ENCODE measurements at places on chromosomes 7 and 10.

- no peak for DNase-seq
Measured at GRCh38 chr10:99123851-99124250, 111.8 kb downstream of the HPSE2 start.

GRCh38 chr10:122164023-122164601, 107.0 kb upstream of the BTBD16 start:
- DNase-seq: no peak

DNA sequence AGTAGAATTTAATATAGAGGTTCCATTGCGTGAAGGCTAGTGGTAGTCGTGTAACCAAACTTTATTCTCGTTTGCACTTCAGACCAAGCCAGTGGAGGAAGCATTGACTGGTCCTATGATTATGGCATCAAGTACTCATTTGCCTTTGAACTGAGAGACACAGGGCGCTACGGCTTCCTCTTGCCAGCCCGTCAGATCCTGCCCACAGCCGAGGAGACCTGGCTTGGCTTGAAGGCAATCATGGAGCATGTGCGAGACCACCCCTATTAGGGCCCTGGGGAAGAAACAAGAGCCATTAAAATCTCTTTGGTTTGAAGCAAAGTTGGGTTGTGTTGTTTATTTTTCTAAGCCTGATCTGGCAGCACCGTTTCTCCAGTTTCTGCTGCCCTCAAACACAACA, 3.5 kb upstream of the CPA4 start:
- no peak for DNase-seq

DNA sequence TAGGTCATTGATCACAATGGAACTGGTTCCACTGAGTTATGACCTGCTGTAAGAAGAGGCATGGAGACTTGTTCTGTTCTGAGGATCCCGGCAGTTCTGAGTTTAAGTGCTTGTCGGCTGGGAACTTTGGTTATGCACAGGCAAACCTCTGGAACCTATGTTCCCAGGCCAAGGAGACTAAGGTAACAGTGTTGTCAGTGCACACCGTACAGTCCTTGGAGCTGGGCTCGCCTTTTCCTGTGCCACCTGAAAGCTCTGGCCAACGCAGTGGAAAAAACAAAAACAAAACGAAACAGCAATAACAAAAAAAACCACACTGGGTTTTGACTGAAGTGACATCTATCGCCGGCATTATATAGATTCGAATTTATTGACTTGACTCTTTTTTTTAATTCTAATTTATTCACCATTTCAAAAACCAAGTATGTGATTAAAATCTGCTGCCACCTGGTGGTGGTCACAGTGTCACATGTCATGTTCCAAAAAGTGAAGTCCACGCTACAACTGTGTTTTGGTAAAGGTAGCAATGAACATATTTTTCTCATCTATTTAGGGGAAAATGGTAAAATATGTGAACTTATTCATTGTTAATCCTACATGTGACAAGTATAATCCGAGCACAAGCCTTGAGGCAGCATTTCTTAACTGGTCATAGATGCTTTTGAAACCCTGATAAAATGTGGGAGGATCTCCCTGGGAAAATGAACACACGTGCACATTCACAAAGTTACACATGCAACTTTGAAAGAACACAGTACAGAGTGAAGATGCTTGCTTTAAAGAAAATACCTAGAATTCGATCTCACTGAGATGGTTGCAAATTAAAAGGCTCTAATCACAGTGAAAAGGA, 113.8 kb upstream of the PPP2R2D start:
- DNase-seq: peak; percentile 24

DNA sequence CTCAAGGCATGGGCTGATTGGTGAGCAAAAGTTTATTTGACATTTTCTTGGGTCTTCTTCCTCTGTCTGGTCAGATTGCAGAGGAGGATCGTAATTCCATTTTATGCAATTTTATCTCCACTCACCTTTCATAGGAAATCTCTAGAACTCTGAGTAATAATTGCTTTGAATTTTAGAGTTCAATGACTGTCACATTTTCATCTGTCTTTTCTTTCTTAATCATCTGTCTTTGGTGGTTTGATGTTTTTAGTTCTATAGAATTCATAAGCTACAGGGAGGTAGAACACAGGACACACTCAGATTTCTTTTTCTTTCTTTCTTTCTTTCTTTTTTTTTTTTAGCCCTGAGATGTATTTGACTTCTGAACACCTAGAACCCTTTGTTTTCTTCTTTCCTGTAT, 11.6 kb downstream of the GATA3 start:
- DNase-seq: no peak

GRCh38 chr7:155815332-155816191, 3.3 kb upstream of the SHH start:
- DNase-seq: peak; percentile 66

DNA sequence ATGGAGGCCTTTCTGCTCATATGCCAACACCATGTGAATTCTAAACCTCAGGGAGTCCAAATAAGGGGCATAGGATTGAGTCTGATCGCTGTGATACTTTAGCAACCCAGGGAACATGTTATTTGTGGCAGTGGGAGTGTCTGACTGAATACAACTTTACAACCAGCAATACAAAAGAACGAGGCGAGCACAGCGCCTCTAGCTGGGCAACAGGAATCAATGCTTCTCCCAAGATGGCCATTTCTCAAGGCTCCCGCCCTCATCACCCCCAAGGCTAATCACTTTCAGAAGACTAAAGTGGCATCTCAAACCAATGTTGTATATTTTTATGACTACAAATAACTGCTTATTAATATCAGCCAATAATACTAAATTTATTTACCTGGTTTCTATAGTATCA, 28.1 kb downstream of the YWHAG start:
- no peak for DNase-seq

- DNase-seq: no peak
Measured at GRCh38 chr7:37337522-37337921, 111.1 kb downstream of the ELMO1 start.

DNA sequence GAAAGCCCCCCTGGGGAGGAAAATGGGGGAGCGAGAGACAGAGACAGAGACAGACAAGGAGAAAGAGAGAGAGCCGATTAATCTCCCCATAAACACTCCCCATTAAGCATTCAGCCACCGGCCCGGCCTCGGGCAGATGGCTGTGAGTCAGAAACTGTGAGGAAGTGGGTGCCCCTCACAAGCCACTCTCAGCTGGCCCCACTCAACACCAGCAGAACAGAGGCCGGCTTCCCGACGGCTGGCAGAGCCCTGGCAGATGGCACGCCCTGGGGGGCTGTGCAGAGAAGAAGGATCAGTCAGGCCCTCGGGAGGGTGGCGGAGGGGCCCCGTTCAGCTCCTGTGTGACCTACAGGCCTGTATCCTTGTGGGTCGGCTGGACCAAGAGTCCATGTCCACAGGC, 41.2 kb downstream of the CAMK2B start:
- DNase-seq: peak; percentile 13

GRCh38 chr10:100631192-100631591, 95.4 kb downstream of the HIF1AN start:
- no peak for DNase-seq

DNA sequence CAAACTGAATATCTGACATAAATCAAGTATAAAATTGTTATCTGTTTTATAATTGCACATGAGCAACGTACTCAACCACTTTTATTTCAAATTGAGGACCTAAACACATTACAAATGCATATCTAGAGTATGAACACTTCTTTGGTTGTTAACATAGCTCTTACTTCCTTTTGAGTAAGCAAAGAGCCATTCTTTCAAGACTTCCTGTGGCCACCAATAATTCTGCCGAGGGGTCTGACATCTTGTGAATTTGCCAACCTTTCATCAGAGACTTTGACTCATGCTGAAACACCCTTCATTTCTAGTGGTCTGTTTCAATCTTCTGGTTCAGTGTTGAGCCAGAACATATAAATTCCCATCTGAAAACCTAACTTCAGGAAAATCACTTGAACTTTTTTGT, 59.4 kb downstream of the CDK14 start:
- DNase-seq: no peak

DNA sequence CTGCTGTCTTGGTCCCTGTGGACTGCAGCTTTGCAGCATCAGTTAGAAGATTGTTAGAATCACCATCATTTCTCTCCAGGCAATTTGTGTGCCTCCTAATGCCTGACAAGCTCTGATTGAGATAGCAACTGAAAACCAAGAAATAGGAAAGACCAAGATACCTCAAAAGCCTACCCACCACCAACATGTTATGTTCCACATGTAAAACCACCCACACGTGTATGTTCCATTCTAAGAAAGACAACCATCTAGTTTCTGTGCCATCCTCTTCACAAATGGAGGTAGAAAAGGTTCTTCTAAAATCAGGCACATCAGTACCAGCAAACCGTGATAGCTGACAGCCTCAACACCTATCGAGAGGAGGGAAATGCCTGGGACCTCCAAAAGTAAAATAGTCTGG, 46.9 kb downstream of the TASOR2 start:
- no peak for DNase-seq

- no peak for DNase-seq
Measured at GRCh38 chr10:92418891-92419290, 127.9 kb downstream of the MARCHF5 start.

DNA sequence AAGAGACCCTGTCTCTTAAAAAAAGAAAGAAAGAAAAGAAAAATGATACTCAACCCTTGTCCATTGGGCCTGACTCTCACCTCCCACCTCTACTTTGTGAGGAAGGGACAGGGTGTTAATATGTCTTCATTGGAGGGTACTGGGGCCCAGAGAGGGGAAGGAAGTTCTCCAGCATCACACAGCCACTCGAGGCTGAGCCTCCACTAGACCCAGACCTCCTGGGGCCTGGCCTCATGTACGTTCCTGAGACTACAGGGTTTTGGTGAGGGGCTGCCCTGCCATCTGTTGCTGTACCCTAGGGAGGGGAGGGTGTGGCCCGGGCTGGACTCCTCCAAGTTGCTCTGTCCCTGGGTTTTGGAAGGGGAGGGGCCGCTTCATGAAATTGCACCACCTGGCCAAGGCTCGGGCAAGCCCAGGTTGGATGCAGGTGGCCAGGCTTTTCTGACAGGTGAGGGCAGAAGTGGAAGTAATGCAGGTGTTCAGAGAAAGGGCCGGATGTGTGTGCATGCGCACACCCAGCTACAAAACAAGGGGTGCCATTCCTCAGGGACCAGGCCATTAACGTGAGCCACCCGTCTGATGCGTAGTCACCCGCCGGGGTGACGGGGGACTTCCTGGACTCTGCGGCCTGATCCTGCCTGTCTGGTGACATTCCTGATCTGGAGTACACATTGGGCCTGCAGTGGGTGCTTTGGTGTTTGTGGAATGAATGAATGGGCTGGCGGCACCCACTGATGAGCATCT, 21.7 kb downstream of the GTF2IRD1 start:
- no peak for DNase-seq

GRCh38 chr10:25493122-25493893, 318.5 kb downstream of the GPR158 start:
- no peak for DNase-seq

GRCh38 chr7:46960970-46961369, 620.9 kb downstream of the TNS3 start:
- no peak for DNase-seq

- DNase-seq: peak; percentile 34
Measured at GRCh38 chr10:30705625-30706149, 76.1 kb upstream of the LYZL2 start.

GRCh38 chr7:104089061-104089460, 99.6 kb upstream of the RELN start:
- no peak for DNase-seq

GRCh38 chr7:46545790-46546189, 624.7 kb upstream of the IGFBP3 start:
- DNase-seq: no peak

GRCh38 chr7:95155965-95156364, 168.4 kb downstream of the PON1 start:
- DNase-seq: no peak

DNA sequence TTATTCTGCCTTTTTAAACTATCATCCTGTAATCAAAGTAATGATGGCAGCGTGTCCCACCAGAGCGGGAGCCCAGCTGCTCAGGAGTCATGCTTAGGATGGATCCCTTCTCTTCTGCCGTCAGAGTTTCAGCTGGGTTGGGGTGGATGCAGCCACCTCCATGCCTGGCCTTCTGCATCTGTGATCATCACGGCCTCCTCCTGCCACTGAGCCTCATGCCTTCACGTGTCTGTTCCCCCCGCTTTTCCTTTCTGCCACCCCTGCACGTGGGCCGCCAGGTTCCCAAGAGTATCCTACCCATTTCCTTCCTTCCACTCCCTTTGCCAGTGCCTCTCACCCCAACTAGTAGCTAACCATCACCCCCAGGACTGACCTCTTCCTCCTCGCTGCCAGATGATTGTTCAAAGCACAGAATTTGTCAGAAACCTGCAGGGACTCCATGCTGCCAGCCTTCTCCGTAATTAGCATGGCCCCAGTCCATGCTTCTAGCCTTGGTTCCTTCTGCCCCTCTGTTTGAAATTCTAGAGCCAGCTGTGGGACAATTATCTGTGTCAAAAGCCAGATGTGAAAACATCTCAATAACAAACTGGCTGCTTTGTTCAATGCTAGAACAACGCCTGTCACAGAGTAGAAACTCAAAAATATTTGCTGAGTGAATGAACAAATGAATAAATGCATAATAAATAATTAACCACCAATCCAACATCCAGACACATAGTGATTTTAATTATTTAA, 151.7 kb downstream of the EGFR start:
- no peak for DNase-seq

DNA sequence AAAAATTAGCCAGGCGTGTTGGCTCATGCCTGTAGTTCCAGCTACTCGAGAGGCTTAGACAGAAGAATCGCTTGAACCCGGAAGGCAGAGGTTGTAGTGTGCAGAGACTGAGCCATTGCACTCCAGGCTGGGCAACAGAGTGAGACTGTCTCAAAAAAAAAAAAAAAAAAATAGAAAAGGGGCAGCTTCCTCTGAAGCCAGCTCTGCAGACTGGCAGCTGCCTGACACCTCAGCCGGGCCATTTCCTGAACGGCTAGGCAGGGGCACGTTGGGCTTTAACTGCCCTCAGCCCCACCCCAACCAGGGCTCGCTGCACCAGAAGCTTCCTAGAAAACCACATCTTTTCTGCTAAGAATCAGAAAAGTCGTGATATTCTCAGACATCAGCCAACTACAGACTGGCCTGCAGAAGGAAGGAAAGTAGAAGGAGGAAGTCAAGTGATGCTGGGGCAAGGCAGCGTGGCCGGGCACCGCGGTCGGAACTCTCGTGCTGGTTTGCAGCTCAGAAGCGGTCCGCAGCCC, 38.0 kb downstream of the PRKAG2 start:
- peak; percentile 45 for DNase-seq

GRCh38 chr7:142808802-142809583, 38.2 kb downstream of the PRSS2 start:
- peak; percentile 88 for DNase-seq

- no peak for DNase-seq
Measured at GRCh38 chr10:105706281-105707026, 1065.4 kb downstream of the SORCS3 start.

Data from activated T-cell treated with anti-CD3 and anti-CD28 coated beads, Interleukin-2, amount 50 U/mL, for 1 hour (primary cell).